ENCODE measurements at places on chromosomes 2 and 18. TPM values are rescaled to one million over a fixed set of nuclear protein-coding genes. Genes with fewer than 3 reads are reported as not detected.

Gene PRSS56
- polyA plus RNA-seq, result not detected

Gene FEV
- not detected for polyA plus RNA-seq

Gene MBP
- 56.0 TPM for polyA plus RNA-seq

Gene TCF7L1
- 0.35 TPM for polyA plus RNA-seq

Gene DHRS9
- not detected for polyA plus RNA-seq

Gene ZAP70
- polyA plus RNA-seq, result 1.9 TPM

Gene LHCGR
- not detected for polyA plus RNA-seq

DNA sequence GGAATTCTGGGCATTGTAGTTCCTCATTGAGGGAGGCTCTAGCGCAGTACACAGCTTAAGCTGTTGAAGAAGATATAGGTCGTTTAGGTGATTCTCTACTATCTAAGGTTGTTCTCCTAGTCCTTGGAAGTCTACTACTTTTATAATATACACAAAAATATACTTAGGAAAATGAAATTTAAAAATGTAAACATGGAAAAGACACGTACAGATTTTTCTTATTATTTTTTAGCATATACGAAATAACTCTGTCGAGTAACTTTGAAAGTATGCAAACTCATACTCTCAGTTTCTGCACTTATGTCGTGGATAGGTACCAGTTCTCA is 272 bp upstream of the FASTKD1 start:
- peaks cover 18% of the 10 kb centered on the region for H3K4me1 ChIP-seq
- peak overlapping the region; percentile 94 for H3K4me3 ChIP-seq
- no peaks in the 10 kb centered on the region for H3K27me3 ChIP-seq

GRCh38 chr2:96344011-96344410 is 8.4 kb downstream of the NCAPH start:
- peak overlapping the region; percentile 60 for H3K27ac ChIP-seq
- no peak overlapping the region for H3K4me3 ChIP-seq
- no peaks in the 10 kb centered on the region for H3K36me3 ChIP-seq
- H3K27me3 ChIP-seq, result no peaks in the 10 kb centered on the region
- H3K4me1 ChIP-seq, result no peaks in the 10 kb centered on the region
- DNase-seq, result no peak

DNA sequence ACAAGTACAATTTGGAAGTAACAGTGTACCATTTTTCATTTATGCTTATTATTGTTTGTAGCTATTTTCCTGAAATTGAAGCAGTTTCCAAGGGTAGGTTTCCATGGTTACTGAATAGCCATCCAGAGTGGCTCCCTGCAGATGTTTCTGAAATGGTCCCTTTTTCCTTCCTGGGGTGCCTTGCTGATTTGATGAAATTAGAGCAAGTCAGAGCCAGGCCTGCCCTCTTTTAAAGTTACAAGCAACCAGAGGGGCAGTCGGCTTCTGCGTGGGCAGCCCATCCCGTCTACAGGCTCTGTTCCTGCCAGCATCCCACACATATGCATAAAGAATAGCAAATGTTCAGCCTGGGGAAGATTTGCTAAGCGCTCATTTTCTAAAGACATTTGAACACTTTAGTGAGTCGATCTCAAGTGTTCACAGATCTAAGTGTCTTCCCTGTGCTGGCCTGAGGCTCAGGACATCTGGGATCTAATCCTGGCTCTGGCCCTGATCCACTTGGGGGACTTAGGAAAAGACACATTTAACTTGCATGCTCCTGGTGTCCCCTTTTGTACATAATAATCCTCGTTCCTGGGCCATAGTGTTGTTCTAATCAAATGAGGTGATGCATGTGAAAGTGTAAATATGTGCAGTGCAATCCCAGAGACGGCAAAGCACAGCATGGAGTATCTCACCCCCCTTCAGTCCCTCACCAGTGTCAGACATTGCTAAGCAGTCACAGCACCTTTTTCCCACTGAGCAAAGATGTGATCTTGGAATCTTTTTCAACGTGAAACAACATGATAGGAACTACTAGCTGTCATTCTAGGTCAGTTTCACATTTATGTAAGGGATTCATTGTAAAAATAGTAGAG is 92.2 kb downstream of the STPG4 start:
- H3K4me3 ChIP-seq, result no peak overlapping the region
- H3K36me3 ChIP-seq, result peaks cover 3% of the 10 kb centered on the region
- no peak for DNase-seq

DNA sequence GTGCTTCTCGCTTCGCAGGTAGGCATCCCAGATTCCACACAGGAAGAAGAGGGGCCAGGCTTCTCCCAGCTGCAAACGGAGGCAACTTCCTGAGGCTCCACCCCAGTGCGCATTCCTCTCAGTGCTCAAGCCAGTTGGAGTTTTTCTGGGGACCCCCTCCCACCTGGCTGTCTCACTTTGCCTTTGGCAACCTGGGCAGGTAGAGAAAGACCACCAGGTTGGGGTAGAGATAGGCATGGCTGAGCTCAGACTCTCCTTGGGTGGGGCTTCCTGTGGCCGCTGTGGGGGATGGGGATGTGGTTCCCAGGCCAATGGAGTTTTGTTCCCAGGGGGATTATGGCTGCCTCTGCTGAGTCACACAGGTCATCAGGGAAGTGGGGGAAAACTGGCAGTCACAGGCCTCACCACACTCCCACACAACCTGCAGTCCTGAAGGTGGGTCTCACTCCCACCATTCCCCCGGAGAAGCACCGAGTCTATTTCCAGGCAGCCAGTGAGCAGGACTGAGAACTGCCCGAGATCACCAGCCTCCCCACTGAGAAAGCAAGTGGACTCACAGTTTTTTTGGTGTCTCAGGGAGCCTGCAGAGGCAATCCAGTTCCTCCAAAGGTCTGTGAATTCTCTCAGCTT is 38.1 kb downstream of the SLC39A10 start:
- no peak for DNase-seq
- H3K27me3 ChIP-seq, result no peaks in the 10 kb centered on the region
- H3K36me3 ChIP-seq, result peaks cover 69% of the 10 kb centered on the region
- no peak overlapping the region for H3K4me3 ChIP-seq
- peaks cover 76% of the 10 kb centered on the region for H3K4me1 ChIP-seq
- H3K27ac ChIP-seq, result no peak overlapping the region

DNA sequence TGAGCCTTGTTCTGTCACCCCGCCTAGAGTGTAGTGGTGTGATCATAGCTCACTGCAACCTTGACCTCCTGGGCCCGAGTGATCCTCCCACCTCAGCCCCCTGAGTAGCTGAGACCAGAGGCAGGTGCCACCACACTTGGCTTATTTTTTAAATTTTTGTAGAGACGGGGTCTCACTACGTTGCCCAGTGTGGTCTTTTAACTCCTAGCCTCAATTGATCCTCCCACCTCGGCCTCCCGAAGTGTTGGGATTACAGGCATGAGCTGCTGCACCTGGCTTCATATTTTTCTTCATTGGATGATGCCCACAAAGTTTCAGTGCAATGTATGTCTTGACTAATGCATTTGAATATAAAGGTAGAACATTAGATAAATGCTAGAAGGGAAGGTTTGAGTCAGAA is 120.8 kb downstream of the FMNL2 start:
- H3K4me1 ChIP-seq, result no peaks in the 10 kb centered on the region
- H3K4me3 ChIP-seq, result no peak overlapping the region
- H3K36me3 ChIP-seq, result no peaks in the 10 kb centered on the region
- H3K27ac ChIP-seq, result no peak overlapping the region
- H3K27me3 ChIP-seq, result no peaks in the 10 kb centered on the region
- no peak for DNase-seq

- H3K27ac ChIP-seq, result no peak overlapping the region
- H3K27me3 ChIP-seq, result no peaks in the 10 kb centered on the region
- no peaks in the 10 kb centered on the region for H3K4me1 ChIP-seq
Measured at GRCh38 chr2:143891879-143892308, 628.0 kb downstream of the ZEB2 start.

GRCh38 chr18:45212181-45213039 is 402.9 kb upstream of the SLC14A2 start:
- peaks cover 6% of the 10 kb centered on the region for H3K4me1 ChIP-seq
- H3K27me3 ChIP-seq, result no peaks in the 10 kb centered on the region
- DNase-seq, result peak; percentile 77
- H3K27ac ChIP-seq, result no peak overlapping the region
- no peak overlapping the region for H3K4me3 ChIP-seq
- no peaks in the 10 kb centered on the region for H3K36me3 ChIP-seq

DNA sequence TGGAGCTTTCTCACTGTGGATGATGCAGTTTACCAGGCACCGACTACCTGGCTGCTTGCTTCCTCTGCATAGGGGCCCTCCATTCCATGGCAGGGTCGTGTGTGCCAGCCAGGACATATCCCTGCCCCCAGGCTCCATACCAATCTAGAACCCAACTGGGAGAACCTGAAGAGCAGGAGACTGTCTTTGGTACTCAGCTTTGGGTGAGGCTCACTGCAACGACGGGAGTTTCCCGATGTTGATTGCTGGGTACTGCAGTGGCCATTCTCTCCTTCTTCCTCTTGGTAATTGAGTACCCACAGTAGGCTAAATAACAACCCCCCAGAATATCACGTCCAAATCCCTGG is 133.3 kb upstream of the SERTAD2 start:
- H3K4me1 ChIP-seq, result peaks cover 20% of the 10 kb centered on the region
- no peak for DNase-seq
- no peaks in the 10 kb centered on the region for H3K27me3 ChIP-seq

- DNase-seq, result no peak
- H3K4me3 ChIP-seq, result no peak overlapping the region
- H3K27me3 ChIP-seq, result no peaks in the 10 kb centered on the region
Measured at GRCh38 chr2:85635011-85635410, 19.0 kb downstream of the USP39 start.

- no peaks in the 10 kb centered on the region for H3K36me3 ChIP-seq
- no peaks in the 10 kb centered on the region for H3K4me1 ChIP-seq
- no peak overlapping the region for H3K4me3 ChIP-seq
- no peak for DNase-seq
Measured at GRCh38 chr2:150729495-150729955, 242.1 kb upstream of the RND3 start.

DNA sequence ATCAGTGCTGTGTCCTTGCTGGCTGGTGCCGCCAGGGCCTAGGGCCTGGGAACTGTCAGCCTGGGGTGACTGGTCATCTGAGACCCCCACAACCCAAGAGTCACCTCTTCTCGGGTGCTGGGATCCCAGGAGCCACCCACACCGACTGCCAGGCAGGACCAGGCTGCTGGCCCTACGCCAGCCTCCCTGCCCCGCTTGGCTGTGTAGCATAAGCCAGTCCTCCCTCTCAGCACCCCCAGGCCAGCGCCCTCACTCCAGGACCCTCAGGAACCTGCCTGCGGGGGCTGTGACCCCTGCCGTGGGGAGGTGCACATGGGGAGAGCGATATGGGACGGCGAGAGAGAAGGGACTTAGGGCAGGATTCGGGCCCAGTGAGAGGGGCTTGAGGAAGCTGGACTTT is 9.5 kb downstream of the ARHGEF4 start:
- H3K27ac ChIP-seq, result no peak overlapping the region
- DNase-seq, result no peak
- no peaks in the 10 kb centered on the region for H3K4me1 ChIP-seq
- no peak overlapping the region for H3K4me3 ChIP-seq
- H3K36me3 ChIP-seq, result no peaks in the 10 kb centered on the region

- DNase-seq, result no peak
- H3K36me3 ChIP-seq, result no peaks in the 10 kb centered on the region
- H3K4me3 ChIP-seq, result no peak overlapping the region
- no peak overlapping the region for H3K27ac ChIP-seq
- no peaks in the 10 kb centered on the region for H3K27me3 ChIP-seq
Measured at GRCh38 chr18:61201511-61201910, 131.7 kb upstream of the CDH20 start.

Data from naive B cell (primary cell).